Cerebellum (tissue), 4 donors: ENCODE measurements at places on chromosomes 2 and 18. TPM values are rescaled to one million over a fixed set of nuclear protein-coding genes. Genes with fewer than 3 reads are reported as not detected.
A peak's percentile ranks its signal among the peaks of the same experiment; 100 is the strongest.

- no peak for DNase-seq
These were observed 821.4 kb downstream of the RNF144A start for GRCh38 chr2:7738596-7738995.

DNA sequence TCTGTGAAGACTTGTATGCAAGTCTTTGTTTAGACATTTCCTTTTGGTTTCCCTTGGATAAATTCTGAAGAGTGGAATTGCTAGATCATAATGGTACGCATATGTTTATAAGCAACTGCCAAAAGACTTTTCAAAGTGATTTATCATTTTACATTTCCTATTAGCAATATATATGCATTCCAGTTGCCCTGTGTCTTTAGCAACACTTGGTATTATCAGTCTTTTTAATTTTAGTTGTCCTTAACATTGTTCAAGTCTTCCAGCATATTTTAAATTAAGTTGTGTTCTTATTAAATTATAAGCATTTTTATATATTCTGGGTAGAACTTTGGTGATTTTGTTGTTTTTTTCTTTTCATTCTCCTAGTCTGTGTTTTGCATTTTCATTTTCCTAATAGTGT is 81.8 kb downstream of the EML6 start:
- DNase-seq, result no peak

GRCh38 chr2:240819126-240819857 is 727 bp downstream of the KIF1A start:
- DNase-seq, result peak; percentile 58

DNA sequence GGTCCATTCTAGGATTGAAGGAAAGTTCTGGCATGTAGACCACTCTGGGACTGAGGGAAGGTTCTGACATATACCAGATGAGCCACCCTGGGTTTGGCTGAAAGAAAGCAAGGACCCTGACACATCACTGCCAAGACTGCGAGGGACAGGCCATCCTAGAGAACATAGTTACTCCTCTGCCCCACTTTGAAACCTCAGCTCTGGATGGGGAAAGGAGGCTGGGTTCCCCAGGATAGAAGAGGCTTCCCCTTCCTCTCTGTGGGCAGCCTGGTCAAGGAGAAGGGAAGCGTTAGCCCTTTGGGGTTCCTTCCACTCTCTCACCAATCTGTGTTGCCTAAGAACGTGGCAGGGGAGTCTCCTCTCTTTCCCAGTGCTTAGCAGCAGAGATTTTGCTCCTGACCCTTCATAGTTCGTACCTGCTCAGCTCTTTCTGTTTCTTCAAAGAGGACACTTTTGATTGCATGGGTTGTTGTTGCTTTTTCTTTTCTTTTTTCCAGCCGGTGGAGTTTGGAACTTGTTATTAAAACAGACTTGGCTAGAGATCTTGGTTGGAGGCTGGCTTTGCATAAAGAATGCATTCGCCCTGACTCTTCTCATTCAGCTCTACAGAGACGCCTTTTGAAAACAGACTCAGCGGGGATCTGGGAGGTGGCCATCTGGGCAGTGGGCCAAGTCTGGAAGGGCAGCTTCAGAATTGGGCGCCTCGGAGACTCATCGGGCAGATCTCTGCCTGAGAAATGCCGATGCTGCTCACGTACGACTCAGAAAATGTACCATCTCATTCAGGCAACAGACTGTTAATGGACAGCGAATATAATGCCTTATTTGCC is 166.1 kb downstream of the CLIP4 start:
- DNase-seq, result peak; percentile 61

FRZB gene
- 10.2 TPM for total RNA-seq

SPEG gene
- 11.3 TPM for total RNA-seq

GRCh38 chr2:151922845-151923666 is 94.8 kb upstream of the ARL5A start:
- no peak for DNase-seq

DNA sequence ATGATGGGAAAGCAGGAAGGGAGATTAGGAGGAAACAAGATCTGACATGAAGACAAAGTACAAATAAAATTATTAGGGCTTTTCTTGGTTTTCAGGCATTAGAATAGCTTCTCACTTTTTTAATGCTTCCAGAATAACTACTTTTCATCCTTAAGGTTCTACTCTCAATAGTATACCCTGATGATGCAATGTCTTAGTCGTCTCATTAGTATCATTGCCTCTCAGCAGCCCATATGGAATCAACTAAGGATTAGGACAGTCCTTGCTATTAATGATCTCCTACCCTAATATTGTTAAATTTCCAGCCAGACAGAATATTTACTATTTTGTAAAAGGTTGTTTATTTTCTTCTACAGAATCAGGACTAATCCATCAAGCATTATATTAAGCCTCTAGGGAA is 55.9 kb downstream of the RELCH start:
- no peak for DNase-seq

GRCh38 chr2:230048010-230048671 is 20.6 kb downstream of the SLC16A14 start:
- DNase-seq, result no peak

GRCh38 chr18:34491719-34492118 is 218.4 kb upstream of the DTNA start:
- no peak for DNase-seq

- peak; percentile 65 for DNase-seq
These were observed 81.5 kb downstream of the LDLRAD4 start for GRCh38 chr18:13300029-13300428.

DNA sequence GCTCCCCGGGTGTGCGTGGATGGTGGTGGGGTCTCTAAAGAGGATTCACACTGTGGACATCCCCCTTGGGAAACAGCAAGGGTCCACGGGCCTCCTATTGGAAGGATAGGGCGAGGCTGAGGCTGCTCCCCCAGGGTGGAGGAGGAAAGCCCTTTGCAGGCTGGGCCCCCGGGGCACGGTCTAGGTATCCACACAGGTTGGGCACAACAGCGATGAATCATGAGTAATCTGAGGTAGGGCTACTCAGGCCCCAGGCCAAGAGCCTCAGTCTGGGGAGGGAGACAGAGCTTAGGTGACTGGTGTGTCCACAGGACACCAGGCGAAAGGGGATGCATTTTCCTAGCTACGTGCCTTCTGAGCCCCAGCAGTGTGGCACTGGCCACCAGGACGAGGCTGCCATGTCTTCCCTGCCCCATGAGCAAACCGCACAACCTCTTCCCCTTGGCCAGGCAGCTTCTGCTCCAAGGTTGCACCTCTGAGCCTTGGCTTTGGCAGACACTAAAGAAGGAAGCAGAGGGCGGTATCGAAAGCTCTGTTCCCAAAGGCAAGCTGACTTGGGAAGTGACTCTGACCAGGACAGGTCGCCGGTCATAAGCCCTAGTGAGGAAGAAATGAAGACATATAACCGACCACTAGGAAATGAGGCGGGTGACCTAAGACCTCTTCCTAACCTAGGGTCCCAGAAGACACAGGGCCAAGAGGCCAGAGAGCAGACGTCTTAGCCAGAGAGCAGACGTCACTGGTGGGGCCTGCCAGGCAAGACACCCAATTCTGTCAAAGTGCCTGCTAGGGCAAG is 14.6 kb upstream of the SEMA4C start:
- DNase-seq, result no peak

GRCh38 chr2:131032393-131032836 is 60.8 kb downstream of the FAM168B start:
- DNase-seq, result no peak

DNA sequence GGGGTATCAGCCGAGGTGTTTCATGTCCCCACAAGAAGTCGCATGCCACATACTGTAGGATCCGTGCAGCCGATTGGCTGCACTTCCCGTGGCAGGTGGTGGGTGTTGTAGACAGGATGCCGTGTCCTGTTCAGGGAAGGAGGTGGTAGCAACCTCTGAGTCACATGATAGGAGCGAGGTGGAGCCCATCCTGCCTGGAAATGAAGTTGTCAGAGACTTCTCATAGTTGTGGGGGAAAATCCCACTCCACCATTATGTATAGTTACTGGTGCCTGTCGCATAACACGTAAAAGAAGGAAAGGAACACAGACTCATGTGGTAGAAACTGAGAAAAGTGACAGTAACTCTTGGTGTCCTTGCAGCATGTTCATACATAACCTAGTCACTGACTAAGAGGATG is 91.4 kb upstream of the IL1R2 start:
- DNase-seq, result no peak

GRCh38 chr2:9548506-9548905 is 7.1 kb downstream of the ADAM17 start:
- no peak for DNase-seq

DNA sequence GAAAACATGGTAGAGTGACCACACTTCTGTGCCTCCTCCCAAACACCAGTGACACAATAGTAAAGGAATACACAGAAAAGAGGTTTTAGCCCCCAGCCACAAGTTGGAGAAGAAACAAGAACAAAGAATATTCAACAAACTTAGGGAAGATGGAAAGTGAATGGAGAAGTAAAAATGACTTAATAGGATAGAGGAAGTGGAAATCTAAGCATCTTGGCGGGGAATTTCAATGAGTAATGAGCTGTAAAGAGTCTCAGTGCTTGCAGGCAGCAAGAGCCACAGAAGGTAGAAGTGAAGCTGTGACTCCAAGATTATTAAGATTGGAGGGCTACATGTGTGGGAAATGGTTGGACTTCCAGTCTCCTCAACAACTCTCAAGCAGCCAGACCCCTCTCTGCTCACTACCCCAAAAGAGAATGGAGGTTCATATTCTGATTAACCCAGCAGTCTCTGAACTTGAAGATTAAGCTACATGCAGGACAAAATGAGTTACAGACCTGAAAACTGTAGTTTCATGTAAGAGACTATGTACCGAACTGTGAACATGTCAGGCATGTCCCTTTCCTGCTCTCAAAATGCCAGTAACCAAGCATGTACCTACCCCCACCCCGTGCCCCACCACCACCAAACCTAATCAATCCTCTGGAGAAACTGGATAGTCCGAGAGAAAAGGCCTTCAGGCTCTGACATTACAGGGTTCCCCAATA is 16.9 kb upstream of the HNRNPLL start:
- DNase-seq, result no peak

DYNAP gene
- not detected for total RNA-seq

AUP1 gene
- total RNA-seq, result 35.0 TPM

- no peak for DNase-seq
These were observed 208.7 kb upstream of the RASGRP3 start for GRCh38 chr2:33267756-33268155.

SLC30A3 gene
- 3.2 TPM for total RNA-seq

SP140 gene
- 1.6 TPM for total RNA-seq

DNA sequence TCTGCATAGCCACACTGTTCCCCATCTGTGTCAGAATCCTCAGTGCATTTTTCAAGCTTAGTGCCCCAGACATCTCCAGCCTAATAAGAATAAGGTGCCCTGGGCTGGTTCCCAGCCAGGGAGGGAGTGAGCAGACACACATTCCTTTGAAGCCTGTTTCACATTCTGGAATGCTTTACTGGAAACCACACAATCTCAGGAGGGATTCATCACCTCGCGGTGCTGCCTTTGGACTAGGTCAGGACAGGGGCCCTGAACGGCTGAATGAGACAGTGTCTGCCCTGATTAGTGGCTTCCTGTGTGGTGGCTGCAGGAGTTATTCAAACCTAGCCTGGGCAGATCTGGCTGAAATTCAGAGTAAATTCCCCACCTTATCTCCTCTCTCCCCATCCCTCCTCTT is 108.0 kb upstream of the LDAH start:
- no peak for DNase-seq

DNA sequence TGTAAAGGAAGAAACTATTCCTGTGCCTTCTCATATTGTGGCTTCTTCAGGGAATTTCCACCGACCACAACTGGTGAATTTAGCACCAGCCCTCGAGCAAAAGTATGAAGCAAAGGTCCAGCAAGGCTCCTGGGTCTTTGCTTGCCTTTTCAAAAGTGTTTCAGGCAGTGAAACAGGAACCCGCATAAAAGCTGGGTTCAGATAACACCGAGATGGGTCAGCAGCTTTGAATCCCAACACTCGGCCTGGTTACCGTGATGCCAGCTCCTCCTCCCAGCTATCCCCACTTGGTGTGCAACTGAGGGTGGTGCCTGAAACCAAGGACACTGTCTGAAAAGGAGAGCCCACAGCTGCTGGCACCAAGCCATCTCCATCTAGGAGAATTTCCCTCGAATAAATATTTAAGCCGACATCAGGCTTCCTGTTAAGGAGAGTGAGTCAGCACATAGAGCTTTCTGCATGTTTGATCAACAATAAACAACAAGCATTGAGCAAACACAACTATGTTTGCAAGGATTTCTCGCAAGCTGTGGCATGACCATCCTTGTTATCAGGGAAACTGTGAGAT is 69.5 kb downstream of the ANTXR1 start:
- DNase-seq, result no peak

REG1B gene
- not detected for total RNA-seq

- DNase-seq, result no peak
These were observed 101.0 kb upstream of the CERS6 start for GRCh38 chr2:168355121-168355520.

GRCh38 chr2:124426625-124427024 is 401.5 kb downstream of the CNTNAP5 start:
- peak; percentile 7 for DNase-seq

R3HDM1 gene
- 91.5 TPM for total RNA-seq

TNFRSF11A gene
- 1.1 TPM for total RNA-seq

GRCh38 chr2:144156736-144157640 is 362.9 kb downstream of the ZEB2 start:
- DNase-seq, result no peak

RETSAT gene
- 16.0 TPM for total RNA-seq

AKAIN1 gene
- 6.9 TPM for total RNA-seq

DNA sequence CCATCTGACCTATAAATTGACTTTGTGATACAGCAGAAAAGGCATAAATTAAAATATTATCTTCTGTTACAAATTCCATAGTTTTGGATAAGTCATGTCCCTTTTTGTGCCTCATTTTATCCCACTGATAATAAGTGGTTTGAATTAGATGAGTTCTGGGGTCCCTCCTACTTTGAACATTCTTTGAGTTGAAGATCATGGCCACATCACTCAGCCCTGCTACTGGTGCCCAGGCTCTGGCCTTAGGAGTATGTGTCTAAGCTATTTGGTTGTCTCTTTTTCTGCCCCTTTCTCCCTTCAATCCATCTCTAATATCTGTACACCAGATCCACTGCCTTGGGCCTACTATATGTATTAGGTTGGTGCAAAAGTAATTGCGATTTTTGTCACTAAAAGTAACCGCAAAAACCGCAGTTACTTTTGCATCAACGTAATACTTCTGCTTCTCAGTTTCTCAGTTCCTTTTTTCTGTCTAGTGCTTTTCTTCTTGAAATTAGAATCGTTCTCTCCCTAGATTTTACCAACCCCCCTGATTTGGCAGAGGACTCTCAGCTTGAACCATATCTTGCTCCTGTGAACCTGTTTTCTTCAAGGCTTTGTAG is 362.5 kb upstream of the TNP1 start:
- DNase-seq, result no peak

FOXI3 gene
- 0.36 TPM for total RNA-seq
